Brain (organoid and tissue), 16 donors: ENCODE measurements at places on chromosomes 1 and 21.

GRCh38 chr1:181485287-181486097, 2.2 kb downstream of the CACNA1E start:
- peak; percentile 94 for DNase-seq

DNA sequence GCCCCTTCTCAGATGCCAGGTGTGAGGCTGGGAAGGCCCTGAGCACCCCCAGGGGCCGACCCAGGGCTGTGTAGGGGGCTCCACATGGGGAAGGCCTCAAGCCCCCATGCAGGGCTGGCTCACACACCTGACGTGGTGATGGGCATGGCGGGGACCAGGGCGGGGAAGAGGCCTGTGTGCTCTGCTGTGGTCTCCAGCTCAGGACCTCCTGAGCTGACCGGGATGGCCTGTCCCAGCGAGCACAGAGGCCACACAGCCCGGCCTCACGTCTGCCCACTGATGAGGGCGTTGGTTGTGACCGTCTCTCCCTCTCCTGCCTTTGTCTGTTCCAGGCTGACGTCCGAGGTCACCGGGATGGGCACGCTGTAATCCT, 40.2 kb upstream of the COL6A1 start:
- no peak for DNase-seq

GRCh38 chr1:235275223-235275622, 52.8 kb downstream of the ARID4B start:
- no peak for DNase-seq

GRCh38 chr1:228347181-228347580, 59.5 kb downstream of the TRIM11 start:
- no peak for DNase-seq

- no peak for DNase-seq
Observed at GRCh38 chr1:224431726-224432125, 2.9 kb downstream of the WDR26 start.

- DNase-seq: no peak
Observed at GRCh38 chr1:65791396-65791795, 1.3 kb upstream of the PDE4B start.

DNA sequence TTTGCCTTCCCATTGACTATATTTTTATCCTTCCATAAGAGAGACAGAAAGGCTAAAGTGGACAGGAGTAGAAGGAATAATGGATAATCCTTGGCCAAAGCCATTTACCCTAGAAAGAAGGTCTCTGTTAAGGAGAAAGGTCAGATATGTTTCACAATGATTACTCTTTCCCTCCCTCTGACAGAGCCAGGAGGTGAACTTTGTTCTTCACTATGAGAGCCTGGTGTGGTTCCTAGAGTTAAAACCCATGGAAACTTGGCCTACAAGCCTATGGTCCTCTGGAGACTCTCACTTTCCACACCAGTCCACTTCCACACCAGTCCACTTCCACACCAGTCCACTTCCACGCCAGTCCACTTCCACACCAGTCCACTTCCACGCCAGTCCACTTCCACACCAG, 479.9 kb upstream of the ZP4 start:
- DNase-seq: no peak

- DNase-seq: no peak
Observed at GRCh38 chr21:15367061-15367626, 302.3 kb upstream of the NRIP1 start.

- no peak for DNase-seq
Observed at GRCh38 chr1:176222196-176222595, 15.1 kb upstream of the COP1 start.

- no peak for DNase-seq
Observed at GRCh38 chr1:5758859-5759578, 233.2 kb downstream of the NPHP4 start.

- no peak for DNase-seq
Observed at GRCh38 chr1:93738926-93739325, 57.3 kb upstream of the BCAR3 start.

DNA sequence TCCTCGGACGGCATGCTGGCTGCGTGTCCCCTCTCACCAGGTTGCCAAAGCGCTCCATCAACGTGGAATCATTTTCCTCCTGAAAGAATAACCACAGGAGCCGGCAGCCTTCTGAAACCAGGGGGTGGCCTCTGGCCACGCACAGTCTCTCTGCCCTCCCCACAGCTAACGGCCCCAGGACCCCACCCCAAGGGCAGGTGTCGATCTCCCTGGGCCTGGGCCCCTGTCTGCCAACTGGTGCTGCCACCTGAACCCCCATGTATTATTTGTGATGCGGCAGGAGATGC, 46.1 kb downstream of the KCNAB2 start:
- no peak for DNase-seq

DNA sequence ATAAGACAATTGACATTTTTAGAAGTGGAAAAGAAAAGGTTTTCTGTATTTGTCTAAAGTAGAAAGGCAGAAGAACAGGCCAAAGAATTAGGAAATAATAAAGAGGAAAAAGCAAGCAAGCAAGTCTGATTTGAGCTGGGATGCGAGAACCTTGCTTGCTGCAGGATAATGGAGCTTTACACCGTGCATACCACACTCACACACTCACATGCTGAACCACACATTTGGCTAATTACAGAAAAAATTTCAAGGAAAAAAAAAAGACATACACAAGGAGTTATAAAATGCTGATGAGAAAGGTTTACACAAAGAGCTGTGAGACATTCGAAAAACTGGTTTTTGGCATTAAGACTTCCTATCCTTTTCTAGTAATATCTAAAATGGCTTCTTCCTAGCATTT, 593.9 kb downstream of the KIF26B start:
- DNase-seq: no peak

DNA sequence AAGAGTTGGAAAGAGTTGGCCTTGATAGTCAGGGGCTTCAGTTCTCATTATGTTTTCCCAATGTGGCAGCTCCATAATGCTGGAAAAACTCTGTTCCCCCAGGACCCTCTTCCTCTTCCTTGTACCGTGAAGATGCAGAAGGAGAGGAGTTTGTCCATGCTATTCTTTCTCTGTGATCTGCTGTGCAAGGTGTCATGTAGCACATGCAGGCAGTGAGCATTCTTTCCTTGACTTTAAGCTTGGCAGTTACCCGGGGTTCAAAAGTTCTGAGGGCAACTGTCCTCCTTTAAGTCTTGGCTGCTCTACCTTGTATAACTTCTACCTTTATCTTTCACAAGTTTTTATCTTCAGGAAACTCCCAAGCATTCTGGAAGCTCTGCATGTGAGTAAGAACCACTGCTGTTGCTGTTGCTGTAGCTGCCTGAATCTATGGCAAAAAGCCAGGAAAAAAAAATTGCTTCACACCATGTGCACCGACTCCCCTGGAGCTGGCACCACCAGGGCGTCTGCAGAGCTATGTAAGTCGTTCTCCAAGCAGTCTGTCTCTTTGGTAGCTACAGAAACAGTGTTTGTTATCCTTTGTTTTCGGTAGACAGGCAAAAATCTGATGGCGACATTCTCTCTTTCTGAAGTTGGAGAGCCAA, 42.7 kb upstream of the SLC16A1 start:
- peak; percentile 21 for DNase-seq

DNA sequence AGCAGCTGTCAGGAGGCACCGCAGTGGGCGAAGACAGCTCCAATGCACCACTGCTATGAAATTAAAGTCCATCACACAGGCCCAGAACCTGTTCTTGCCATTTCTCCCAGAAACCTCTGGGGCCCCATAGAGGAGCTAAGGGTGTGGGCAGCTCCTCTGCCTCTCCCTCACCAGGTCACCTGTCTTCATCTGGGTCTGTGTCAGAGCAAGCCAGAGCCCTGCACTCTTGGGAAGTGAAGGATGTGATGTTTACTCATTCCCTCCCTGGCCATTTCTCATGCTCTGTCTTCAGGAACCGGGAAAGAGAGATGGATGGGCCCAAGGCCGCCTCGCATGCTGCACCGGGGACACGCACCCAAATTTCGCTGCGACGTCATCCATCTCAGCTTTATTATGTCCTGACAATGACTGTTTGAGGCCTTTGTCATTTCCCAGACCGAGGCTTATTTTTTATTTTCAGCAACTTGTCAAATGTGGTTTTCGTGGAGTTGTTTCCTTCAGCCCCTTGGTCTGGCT, 216.1 kb downstream of the NPHP4 start:
- no peak for DNase-seq

- DNase-seq: no peak
Observed at GRCh38 chr1:211598514-211598913, 19.6 kb upstream of the SLC30A1 start.

DNA sequence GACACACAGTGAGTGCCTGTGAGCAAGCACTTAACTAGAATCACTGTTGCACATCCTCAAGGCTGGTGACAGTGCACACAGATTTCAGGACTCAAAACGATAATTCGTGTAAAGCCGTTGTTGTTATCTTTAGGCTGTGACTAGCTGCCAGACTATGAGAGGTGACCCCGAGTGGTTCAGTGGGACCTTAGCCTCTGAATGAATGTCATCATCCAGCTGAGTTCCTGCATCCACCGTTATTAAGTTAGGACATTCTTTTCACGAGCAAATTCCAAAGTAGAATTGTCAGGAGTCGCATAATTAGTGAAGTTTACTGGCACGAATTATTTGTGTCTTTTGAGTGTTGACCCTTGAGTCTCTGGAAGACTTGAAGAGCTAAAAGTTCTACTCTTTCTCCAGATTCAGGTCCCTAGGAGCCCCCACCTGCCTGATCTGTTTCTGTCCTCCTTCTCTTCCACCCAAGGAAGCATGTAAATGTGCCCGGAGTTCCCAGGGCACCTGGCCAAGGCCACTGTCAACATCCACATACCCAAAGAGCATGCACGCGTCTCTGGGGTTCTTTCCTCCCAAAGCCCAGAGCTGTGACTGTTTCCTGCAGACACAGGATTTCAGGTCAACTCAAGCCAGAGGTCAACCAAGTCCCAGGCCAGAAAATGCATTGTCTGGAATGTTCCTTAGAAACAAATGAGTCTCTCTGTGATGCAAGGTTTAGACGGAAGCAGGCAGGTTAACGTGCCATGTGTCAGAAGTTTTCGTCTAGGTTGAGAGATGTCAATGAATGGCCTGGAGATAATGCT, 207.2 kb downstream of the TOMM20 start:
- no peak for DNase-seq

DNA sequence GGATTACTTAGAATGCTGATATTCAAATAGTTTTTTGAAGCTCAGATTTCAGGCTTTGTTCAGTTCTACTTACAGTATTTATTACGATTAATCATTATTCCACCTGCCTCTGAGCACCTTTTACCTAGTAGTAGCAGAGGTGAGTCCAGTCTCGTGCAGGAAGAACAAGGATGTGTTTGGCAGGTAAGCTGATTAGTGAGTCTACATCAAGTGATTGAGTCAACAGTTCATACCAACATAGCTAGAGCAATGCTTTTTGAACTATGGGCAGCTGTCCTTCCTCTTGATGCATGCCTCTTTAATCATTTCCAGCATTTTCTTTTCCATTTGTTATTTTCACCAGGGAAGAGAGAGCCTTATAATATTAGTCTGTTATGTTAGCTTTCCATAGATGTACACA, 838.9 kb downstream of the USP25 start:
- no peak for DNase-seq

DNA sequence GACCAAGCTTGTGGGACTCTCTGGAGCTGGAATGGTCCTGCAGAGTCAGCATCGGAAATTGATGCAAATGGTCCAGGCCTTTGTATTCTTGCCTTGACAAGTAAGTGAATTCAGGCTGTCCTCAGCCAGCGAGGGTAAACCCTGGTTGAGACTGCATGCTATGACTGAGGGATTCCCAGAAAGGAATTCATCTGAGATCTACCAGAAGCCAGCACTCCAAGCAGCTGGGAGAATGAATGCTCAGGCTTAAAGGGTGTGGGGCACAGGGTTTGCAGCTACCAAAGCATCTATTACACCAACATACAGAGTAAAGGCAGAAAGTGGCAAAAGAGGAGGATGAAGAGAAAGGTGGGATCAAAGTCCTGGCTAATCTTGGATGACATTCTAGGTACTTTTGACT, 257.0 kb upstream of the LYPLAL1 start:
- DNase-seq: no peak

GRCh38 chr1:97943354-97943753, 22.5 kb upstream of the DPYD start:
- DNase-seq: no peak

- DNase-seq: peak; percentile 24
Observed at GRCh38 chr1:207495801-207496792, at the start of gene CR1. TSS of gene CR1 (plus strand) at chr1:207496157. CDS start at chr1:207496268, 111 bp downstream.

DNA sequence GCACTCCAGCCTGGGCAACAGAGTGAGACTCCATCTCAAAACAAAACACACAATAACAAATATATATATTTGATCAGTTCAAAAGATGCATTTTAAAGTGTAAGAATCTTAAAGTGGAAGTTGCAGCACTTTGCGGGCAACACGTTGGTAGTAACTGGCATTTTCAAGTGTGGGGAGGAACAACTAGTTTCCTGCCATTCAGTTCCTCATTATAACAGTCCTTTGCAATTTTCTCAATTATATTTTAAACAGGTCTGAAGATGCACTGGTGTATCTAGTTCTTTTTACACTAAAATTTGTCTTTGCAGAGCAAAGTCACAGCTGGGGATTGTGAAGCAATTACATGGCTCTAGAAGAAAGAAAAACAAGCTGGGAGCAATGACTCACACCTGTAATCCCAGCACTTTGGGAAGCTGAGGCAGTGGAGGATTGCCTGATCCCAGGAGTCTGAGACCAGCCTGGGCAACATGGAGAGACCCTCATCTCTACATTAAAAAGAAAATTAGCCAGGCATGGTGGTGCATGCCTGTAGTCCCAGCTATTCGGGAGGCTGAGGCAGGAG, 25.3 kb downstream of the RRAGC start:
- DNase-seq: no peak
